ENCODE measurements at places on chromosomes 3 and 15.
A peak's percentile ranks its signal among the peaks of the same experiment; 100 is the strongest.

DNA sequence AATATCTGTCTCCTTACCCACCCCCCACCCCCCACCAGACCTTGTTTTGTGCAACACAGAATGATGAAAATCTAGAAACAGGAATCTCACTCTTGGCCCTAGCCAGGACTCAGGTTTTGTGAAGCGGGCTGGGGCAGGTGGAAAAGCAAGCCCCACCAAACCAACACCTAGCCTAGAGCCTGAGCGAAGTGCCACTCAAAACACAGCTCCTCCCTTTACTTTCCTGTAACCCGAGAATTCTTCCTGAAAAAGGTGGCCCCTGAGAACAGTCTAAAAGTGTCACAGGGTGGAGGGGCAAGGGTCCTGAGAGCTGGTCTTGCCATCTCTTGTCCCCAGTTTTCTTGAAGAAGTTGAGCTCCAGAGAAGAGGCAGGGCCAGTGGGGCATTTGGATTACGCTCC, 17.4 kb upstream of the RPUSD3 start:
- H3K27ac ChIP-seq: no peak overlapping the region
- no peak for DNase-seq
- peaks cover 26% of the 10 kb centered on the region for H3K4me1 ChIP-seq
- H3K36me3 ChIP-seq: no peaks in the 10 kb centered on the region
- H3K27me3 ChIP-seq: no peaks in the 10 kb centered on the region
- H3K4me3 ChIP-seq: no peak overlapping the region

- H3K4me1 ChIP-seq: no peaks in the 10 kb centered on the region
- no peak for DNase-seq
- no peaks in the 10 kb centered on the region for H3K27me3 ChIP-seq
- H3K4me3 ChIP-seq: no peak overlapping the region
- no peak overlapping the region for H3K27ac ChIP-seq
Measured at GRCh38 chr3:138135146-138135832, 3.1 kb upstream of the A4GNT start.

GRCh38 chr15:36644191-36644896, 64.9 kb downstream of the CDIN1 start:
- no peak overlapping the region for H3K27ac ChIP-seq
- DNase-seq: no peak
- H3K4me1 ChIP-seq: no peaks in the 10 kb centered on the region
- H3K27me3 ChIP-seq: no peaks in the 10 kb centered on the region
- no peak overlapping the region for H3K4me3 ChIP-seq

- peak overlapping the region; percentile 68 for H3K27ac ChIP-seq
- DNase-seq: no peak
- no peaks in the 10 kb centered on the region for H3K36me3 ChIP-seq
- peaks cover 42% of the 10 kb centered on the region for H3K4me1 ChIP-seq
- H3K4me3 ChIP-seq: peak overlapping the region; percentile 79
Measured at GRCh38 chr15:64461721-64462162, 1.4 kb downstream of the ZNF609 start.

- peaks cover 11% of the 10 kb centered on the region for H3K4me1 ChIP-seq
- no peaks in the 10 kb centered on the region for H3K27me3 ChIP-seq
- peak overlapping the region; percentile 25 for H3K4me3 ChIP-seq
- no peaks in the 10 kb centered on the region for H3K36me3 ChIP-seq
- H3K27ac ChIP-seq: peak overlapping the region; percentile 68
Measured at GRCh38 chr15:69081310-69082004, 67.0 kb downstream of the NOX5 start.

- no peak for DNase-seq
- H3K36me3 ChIP-seq: peaks cover 6% of the 10 kb centered on the region
- H3K4me3 ChIP-seq: no peak overlapping the region
- H3K4me1 ChIP-seq: no peaks in the 10 kb centered on the region
- H3K27me3 ChIP-seq: no peaks in the 10 kb centered on the region
Measured at GRCh38 chr3:196559826-196560225, 8.5 kb downstream of the WDR53 start.

DNA sequence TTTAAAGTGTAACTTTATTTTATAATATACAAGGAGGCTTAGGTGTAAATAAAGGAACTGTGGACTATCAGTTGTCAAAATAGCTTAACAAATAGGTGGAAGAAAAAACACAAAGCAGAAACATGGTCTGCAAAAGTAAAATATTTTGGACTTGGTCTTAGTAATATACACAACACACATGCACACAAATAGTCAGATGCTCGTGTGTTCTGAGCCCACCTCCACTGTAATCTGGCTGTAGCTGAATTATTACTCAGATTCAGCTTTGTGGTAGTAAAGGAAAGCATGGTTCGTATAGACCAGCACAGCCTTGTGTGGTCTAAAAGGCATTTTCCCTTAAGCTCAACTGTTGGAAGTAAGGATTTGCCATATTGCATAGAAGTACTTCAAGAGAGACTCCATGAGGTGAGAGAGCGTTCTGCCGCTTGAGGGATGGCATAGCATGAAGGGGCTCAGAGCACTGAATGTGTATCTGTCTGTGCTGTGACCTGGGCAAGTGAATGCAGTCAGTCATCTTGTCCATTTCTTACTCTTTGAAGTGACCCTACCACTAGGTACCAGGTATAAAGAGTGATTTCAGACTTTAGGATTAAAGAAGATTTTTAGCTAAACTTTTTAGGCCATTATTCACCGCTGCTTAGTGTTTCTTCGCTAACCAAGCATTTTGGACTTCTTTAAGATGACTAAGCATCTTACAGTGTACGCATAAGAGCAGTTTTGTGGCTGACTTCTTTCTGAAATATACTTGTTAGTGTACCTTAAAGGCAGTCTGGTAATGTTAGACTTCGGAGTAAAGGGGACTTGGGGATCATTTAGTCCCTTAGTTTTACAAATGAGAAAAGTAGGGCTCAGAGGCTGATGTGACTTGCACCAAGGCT, 15.2 kb downstream of the TPM1 start:
- H3K4me1 ChIP-seq: peaks cover 54% of the 10 kb centered on the region
- H3K27ac ChIP-seq: no peak overlapping the region
- no peak overlapping the region for H3K4me3 ChIP-seq
- DNase-seq: no peak

GRCh38 chr3:113111011-113111707, 100.2 kb upstream of the BOC start:
- H3K27me3 ChIP-seq: no peaks in the 10 kb centered on the region
- H3K27ac ChIP-seq: no peak overlapping the region
- H3K36me3 ChIP-seq: no peaks in the 10 kb centered on the region

- peaks cover 85% of the 10 kb centered on the region for H3K4me1 ChIP-seq
- DNase-seq: no peak
- H3K4me3 ChIP-seq: peak overlapping the region; percentile 23
- H3K27me3 ChIP-seq: no peaks in the 10 kb centered on the region
- H3K27ac ChIP-seq: peak overlapping the region; percentile 91
- H3K36me3 ChIP-seq: peaks cover 11% of the 10 kb centered on the region
Measured at GRCh38 chr3:124876401-124876878, 10.7 kb downstream of the ITGB5 start.

- H3K27me3 ChIP-seq: no peaks in the 10 kb centered on the region
- DNase-seq: no peak
- H3K4me1 ChIP-seq: no peaks in the 10 kb centered on the region
- H3K36me3 ChIP-seq: no peaks in the 10 kb centered on the region
- no peak overlapping the region for H3K27ac ChIP-seq
Measured at GRCh38 chr15:93866948-93867347, 364.4 kb upstream of the MCTP2 start.

- no peak overlapping the region for H3K27ac ChIP-seq
- H3K27me3 ChIP-seq: no peaks in the 10 kb centered on the region
- no peaks in the 10 kb centered on the region for H3K4me1 ChIP-seq
- no peaks in the 10 kb centered on the region for H3K36me3 ChIP-seq
- no peak for DNase-seq
Measured at GRCh38 chr15:91897585-91898372, 44.3 kb downstream of the SLCO3A1 start.

GRCh38 chr15:99109555-99110021, 4.7 kb downstream of the SYNM start:
- DNase-seq: no peak
- peak overlapping the region; percentile 80 for H3K27ac ChIP-seq
- H3K4me1 ChIP-seq: peaks cover 62% of the 10 kb centered on the region
- H3K27me3 ChIP-seq: no peaks in the 10 kb centered on the region
- H3K36me3 ChIP-seq: peaks cover 2% of the 10 kb centered on the region

GRCh38 chr15:39629371-39629770, 48.5 kb downstream of the THBS1 start:
- no peaks in the 10 kb centered on the region for H3K36me3 ChIP-seq
- DNase-seq: no peak
- H3K27me3 ChIP-seq: no peaks in the 10 kb centered on the region
- no peak overlapping the region for H3K4me3 ChIP-seq
- H3K4me1 ChIP-seq: peaks cover 31% of the 10 kb centered on the region
- no peak overlapping the region for H3K27ac ChIP-seq

DNA sequence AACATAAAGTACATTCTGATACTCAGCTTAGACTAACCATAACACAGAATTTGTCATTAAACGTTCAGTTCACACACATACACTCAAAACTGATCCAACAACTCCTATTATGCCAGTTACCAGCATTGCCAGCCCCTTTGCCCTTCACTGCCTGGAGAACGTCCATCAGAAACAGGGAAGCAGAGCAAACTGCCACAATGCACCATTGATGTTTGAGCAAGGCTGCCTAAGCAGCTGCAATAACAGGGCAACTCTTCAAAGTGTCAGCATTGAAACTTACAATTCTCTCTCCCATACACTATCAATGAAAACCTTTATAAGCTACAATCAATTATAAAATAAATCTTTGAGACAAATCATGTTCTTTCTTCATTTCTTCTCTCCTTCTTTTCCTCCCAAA, 85.1 kb downstream of the ZBTB20 start:
- H3K27ac ChIP-seq: no peak overlapping the region
- peaks cover 8% of the 10 kb centered on the region for H3K4me1 ChIP-seq
- DNase-seq: no peak
- no peaks in the 10 kb centered on the region for H3K27me3 ChIP-seq
- no peak overlapping the region for H3K4me3 ChIP-seq

- no peaks in the 10 kb centered on the region for H3K4me1 ChIP-seq
- no peak overlapping the region for H3K27ac ChIP-seq
- no peaks in the 10 kb centered on the region for H3K36me3 ChIP-seq
- no peak overlapping the region for H3K4me3 ChIP-seq
- no peak for DNase-seq
Measured at GRCh38 chr3:124964387-124964786, 29.8 kb upstream of the MUC13 start.

- peak overlapping the region; percentile 57 for H3K4me3 ChIP-seq
- no peaks in the 10 kb centered on the region for H3K36me3 ChIP-seq
- no peaks in the 10 kb centered on the region for H3K27me3 ChIP-seq
Measured at GRCh38 chr3:24259901-24260512, 234.6 kb downstream of the THRB start.

DNA sequence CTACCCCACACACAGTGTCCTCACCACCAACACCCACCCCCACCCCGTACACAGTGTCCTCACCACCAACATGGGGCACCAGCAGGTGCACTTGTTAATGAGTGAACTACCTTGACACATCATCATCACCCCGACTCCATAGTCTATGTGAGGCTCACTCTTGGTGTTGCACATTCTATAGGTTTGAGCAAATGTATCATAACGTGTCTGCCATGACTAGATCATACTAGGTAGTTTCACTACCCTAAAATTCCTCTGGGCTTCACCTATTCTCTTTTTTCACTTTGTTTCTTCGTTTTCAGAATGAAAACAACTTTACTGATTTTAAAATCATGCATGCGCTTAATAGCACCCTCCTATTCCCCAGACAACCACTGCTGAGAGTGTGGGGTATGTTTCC, 102.6 kb upstream of the SLC6A6 start:
- no peaks in the 10 kb centered on the region for H3K36me3 ChIP-seq
- no peaks in the 10 kb centered on the region for H3K27me3 ChIP-seq
- no peak for DNase-seq
- H3K4me1 ChIP-seq: no peaks in the 10 kb centered on the region

- H3K27ac ChIP-seq: no peak overlapping the region
- H3K27me3 ChIP-seq: no peaks in the 10 kb centered on the region
- no peaks in the 10 kb centered on the region for H3K4me1 ChIP-seq
- no peak overlapping the region for H3K4me3 ChIP-seq
- DNase-seq: no peak
Measured at GRCh38 chr15:49059491-49059890, 13.2 kb upstream of the SECISBP2L start.

GRCh38 chr15:31049682-31050615, 51.6 kb downstream of the TRPM1 start:
- no peak for DNase-seq
- no peaks in the 10 kb centered on the region for H3K27me3 ChIP-seq
- no peaks in the 10 kb centered on the region for H3K4me1 ChIP-seq
- H3K4me3 ChIP-seq: no peak overlapping the region
- H3K36me3 ChIP-seq: no peaks in the 10 kb centered on the region

GRCh38 chr3:14547693-14548092, 7.6 kb upstream of the GRIP2 start:
- no peaks in the 10 kb centered on the region for H3K4me1 ChIP-seq
- H3K36me3 ChIP-seq: no peaks in the 10 kb centered on the region
- H3K27ac ChIP-seq: no peak overlapping the region
- H3K27me3 ChIP-seq: no peaks in the 10 kb centered on the region
- no peak for DNase-seq
- H3K4me3 ChIP-seq: no peak overlapping the region

- H3K4me3 ChIP-seq: no peak overlapping the region
- no peaks in the 10 kb centered on the region for H3K4me1 ChIP-seq
- no peaks in the 10 kb centered on the region for H3K36me3 ChIP-seq
- no peak for DNase-seq
Measured at GRCh38 chr3:72310419-72311380, 525.8 kb upstream of the PROK2 start.

DNA sequence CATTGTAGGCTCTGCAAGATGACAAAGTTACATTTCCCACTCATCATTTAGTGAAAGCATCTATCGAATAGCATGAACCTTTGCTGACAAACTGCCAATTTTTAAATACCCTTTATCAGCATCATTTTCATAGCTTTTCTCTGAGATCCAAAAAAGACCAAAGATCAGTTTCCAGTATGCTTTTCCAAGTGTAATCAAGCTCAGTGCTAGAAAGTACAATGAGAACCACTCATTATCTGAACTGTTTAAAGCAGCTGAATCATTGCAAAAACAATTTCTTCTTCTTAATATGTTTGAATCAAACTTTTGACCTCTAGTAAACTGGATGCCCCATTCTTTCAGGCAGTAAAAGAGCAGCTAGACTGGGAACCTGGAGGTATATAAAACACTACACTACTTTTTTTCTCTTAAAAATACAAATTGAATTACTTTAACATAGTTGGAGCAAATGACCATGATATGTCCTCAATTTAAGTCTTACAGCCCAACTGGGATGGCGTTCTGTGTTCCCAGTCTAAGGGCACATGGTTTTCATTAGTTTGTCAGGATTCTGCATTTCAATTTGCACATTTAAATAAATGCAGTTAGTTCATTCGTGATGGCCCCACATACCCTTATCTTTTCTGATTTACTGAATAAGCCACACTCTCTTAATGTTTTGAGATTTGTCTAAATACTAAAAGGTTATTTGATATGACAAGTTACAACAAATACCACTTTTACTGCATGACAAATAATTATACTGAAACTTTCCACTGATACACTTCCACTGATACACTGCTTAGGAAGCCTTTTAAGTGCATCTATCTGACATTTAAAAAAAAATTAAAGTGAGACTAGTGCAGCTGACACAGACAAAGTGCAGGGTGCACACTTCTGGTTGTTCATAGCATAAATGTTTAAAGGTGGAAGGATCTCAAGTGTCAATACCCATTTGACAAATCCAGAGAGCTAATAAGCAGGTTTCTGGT, 146.0 kb upstream of the FRMD4B start:
- H3K27ac ChIP-seq: no peak overlapping the region
- no peak for DNase-seq
- H3K27me3 ChIP-seq: no peaks in the 10 kb centered on the region
- no peak overlapping the region for H3K4me3 ChIP-seq

- peaks cover 90% of the 10 kb centered on the region for H3K4me1 ChIP-seq
- H3K4me3 ChIP-seq: no peak overlapping the region
- H3K36me3 ChIP-seq: no peaks in the 10 kb centered on the region
- no peak for DNase-seq
- H3K27ac ChIP-seq: peak overlapping the region; percentile 60
Measured at GRCh38 chr15:68423359-68424296, 8.3 kb downstream of the ITGA11 start.

All from thoracic aorta (tissue), 2 donors.